Activated CD8-positive, alpha-beta memory T cell treated with anti-CD3 and anti-CD28 coated beads for 1 hour (primary cell): ENCODE measurements at places on chromosomes 7 and 10.

GRCh38 chr7:92872701-92873100 is 36.3 kb upstream of the CDK6 start:
- DNase-seq, result no peak

GRCh38 chr10:48291190-48291589 is 15.3 kb upstream of the MAPK8 start:
- no peak for DNase-seq

DNA sequence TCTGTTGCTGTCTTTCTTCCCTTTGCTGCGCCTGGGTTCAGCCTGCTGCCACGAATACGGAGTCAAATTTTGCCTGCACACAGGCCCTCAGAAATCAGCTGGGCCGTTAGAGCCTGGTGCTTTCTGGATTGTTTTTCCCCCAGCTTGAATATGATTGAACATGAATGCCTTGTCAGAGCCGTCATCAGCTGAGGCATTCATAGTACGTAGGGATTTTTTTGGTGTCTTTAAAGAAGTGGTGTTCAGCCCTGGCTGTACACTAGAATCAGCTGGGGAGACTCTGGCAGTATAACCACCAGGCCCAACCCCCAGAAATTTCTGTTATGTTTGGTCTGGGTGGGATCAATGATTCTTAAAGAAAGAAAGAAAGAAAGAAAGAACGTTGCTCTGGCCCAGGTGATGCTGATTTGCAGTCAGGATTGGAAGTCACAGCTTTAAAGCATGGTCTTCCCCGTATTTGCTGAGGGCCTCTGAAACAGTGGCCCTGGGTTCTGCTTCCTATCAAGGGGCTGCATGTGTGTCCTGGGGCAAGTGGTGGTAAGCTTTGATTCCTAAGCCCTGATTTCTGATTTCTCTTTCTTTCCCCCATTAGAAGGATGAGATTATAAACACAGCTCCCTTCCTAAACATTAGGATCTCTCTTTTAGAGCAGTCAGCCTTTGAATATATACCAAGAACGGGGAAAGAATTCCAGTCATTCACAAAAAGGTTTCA is 24.7 kb downstream of the NUB1 start:
- no peak for DNase-seq

DNA sequence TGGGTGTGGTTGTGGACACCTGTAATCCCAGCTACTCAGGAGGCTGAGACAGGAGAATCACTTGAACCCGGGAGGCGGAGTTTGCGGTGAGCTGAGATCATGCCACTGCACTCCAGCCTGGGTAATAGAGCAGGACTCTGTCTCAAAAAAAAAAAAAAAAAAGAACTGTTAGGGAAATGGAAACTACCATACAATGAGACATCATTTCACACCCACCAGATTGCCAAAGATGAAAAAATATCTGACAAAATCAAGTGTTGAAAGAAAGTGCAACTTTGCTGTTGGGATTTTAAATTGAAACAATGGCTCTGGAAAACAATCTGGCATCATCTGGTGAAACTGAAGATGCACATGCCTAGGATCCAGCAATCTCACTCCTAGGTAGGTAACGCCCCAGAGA is 16.1 kb upstream of the MALSU1 start:
- no peak for DNase-seq

DNA sequence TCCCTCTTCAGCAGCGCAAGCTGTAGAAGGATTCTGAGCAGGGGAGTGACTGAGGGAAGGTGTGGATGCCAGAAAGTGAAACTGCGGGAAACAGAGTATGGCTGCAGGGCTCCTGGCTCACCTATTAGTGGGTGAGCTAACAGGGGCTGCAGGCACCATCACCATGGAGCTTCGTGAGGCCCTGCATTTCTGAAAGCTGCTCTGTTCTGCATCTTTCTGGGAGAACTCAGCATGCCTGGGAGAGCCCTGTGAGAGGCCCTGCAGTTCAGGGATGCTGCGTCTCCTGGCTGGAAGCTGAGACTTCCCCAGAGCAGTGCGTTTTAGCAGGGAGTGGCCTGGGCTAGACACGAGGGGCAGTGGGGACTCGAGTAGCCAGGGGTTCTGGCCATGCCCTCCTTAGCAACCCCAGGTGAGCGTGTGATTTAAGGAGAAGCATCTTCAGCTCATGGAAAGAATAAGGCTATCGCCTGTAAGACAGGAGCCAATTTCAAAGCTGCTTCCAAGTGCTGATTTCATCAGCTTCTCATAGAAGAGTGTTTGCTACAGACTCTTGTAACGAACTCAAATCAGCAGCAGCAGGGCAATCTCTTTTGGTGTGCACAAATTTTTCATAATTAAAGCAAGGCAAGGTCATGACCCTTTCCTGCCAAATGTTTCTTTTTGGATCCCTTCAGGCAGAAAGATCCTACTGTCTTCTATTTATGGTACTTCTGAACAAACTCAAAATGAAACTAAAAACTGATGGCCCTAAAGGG is 293.6 kb upstream of the ZNF32 start:
- DNase-seq, result no peak

DNA sequence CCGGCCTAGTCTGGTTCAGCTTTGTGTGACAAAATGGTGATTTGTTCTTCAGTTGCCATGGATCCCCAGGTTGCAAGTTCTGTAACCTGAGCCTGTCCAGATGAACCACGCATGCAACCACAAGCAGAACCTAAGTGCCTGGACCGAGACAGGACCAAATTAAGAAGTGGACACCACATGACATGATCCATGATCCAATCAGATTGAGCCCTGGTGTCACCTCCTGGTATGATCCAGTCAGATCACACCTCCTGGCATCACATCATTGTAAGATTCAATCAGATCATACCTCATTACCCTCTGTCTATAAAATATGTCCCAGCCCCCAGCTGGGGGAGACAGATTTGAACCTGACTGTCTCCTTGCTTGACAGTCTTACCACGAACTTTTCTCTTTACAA is 70.0 kb downstream of the MALSU1 start:
- DNase-seq, result no peak

GRCh38 chr10:34081948-34082347 is 733.1 kb downstream of the PARD3 start:
- no peak for DNase-seq

- DNase-seq, result no peak
These were observed 57.9 kb upstream of the EXOC6 start for GRCh38 chr10:92790440-92790839.

GRCh38 chr7:91228327-91228726 is 35.9 kb upstream of the FZD1 start:
- no peak for DNase-seq

GRCh38 chr10:983971-984655 is 4.1 kb upstream of the GTPBP4 start:
- DNase-seq, result no peak

- no peak for DNase-seq
These were observed at the start of gene TACC2 for GRCh38 chr10:121988361-121989324. Gene TACC2, plus strand, starts transcription at chr10:121989163. Its CDS starts 32,819 bp downstream, at chr10:122021982.

- DNase-seq, result no peak
These were observed 107.3 kb downstream of the SMURF1 start for GRCh38 chr7:99036546-99037111.

- no peak for DNase-seq
These were observed 477.9 kb downstream of the RPS24 start for GRCh38 chr10:78511324-78512204.

DNA sequence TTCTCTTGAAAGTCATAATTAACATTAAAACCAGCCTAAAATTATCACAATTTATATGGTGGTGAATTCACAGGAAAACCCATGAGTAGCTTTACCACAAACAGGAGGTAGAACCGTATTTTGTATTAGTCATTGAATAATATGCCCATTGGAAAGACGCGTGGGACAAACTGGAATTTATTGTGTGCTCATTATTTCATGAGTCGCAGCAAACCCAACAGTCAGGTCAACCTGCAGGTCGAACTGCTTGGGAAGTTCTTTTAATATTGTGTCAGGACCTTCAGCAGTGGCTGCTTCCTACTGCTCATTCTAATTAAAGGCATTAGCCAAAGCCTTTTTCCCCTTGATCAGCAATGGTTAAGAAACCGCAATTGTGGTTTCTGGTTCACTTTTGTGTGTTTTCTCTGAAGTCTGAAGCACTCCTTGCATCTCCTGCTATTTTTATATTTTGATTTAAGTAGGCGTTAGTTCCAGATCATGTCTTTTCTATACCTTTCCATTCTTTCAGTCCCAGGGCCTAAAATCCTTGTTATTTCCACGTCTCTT is 100.1 kb downstream of the RAB11FIP2 start:
- no peak for DNase-seq

DNA sequence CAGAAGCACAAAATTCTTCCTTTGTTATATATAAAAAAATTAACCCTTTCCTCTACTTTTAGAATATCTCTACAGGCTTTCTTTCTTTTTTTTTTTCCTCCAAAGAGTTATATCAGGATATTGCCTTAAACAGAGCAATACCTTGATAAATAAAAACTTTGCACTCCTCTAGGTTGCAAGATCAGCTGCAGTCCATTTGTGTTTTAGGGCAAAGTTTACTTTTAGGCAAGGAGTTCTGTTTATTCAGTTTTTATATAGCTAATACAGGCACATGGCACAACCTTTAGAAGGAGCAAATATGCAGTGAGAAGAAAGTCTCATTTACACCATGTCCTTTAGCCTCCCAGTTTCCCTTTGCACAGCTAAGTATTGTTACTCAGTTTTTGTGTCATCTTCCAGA is 10.3 kb downstream of the LRMDA start:
- no peak for DNase-seq

GRCh38 chr10:120557311-120557710 is 100.3 kb downstream of the PLPP4 start:
- DNase-seq, result no peak

GRCh38 chr10:124802313-124802675 is 675 bp downstream of the ABRAXAS2 start:
- no peak for DNase-seq

- no peak for DNase-seq
These were observed 59.9 kb downstream of the COL26A1 start for GRCh38 chr7:101422356-101423195.

DNA sequence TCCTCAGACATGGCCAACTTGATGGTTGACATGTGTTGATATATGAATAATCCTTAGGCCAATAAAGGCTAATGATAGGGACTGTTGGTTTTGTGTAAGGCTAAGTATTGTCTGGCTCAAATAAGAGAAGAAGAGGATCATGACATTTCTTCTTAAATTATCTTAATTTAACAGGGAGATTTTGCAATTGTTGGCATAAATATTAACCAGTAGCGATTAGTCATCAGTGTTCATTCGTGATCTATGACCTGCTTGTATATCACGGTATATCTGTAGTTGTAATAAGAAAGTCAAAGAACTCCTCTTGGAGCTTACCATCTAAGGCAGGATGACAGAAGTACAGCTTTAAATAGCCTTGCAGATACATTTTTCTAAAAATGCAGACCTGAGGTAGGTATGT is 196.4 kb downstream of the CREB5 start:
- DNase-seq, result no peak

GRCh38 chr10:11581213-11581612 is 30.2 kb downstream of the USP6NL start:
- DNase-seq, result no peak
